ENCODE measurements at places on chromosomes 4 and X.

DNA sequence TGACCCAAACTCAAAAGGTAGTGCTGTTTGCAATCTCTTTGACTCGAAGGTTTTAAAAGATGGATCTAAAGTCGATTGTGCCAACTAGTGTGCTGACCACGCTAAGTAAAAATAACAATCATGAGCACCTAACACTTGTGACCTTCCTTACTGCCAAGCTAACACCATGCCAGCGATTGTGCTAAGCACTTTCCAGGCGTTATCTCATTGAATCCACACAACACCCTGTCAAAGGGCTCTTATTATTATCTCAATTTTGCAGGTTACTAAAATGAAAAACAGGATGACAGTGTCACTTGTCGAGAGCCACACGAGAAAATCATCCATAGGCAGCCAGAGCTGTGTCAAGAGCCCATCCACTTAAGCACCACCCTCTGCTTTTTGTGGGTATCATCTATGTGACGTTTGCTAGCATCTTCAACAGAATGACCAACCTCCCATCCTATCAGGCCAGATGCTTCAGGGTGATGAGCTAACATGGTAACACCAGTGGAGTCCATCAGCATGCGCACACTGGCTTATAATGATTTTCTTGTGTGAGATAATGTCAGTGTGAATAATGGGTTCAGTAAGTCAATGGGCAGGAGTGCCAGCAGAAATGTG lies 893 bp upstream of the GAB3 start:
- no peak for DNase-seq

- no peak for DNase-seq
Observed at GRCh38 chr4:19514276-19515070, 737.2 kb upstream of the SLIT2 start.

DNA sequence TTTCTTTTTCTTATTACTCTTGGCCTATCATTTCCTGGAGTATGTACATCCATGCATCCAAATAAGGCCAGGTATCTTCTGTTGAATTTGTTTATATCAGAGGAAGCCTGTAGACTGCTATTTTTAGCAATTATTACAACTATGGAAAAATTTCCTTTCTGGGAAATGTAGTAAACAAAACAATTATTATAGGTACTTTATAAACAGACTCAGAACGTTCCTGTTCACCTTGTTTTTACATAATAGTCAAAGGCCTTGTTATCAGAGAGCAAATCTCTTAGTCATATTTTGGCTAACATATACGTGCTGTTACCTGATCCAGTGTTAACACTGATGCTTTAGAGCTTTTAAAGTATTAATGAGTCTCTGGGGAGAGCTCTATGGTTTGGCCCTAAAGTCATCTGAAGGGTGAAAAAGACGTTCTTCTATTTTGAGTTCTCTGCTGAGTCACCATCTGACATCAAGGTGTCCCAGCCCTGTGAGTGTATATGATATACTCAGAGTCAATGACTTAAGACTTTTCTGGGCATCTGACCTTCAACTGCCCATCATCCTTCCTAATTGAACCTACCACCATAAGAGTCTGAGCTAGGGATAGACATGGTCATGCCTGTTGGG lies 7.3 kb downstream of the SPARCL1 start:
- DNase-seq: no peak

- no peak for DNase-seq
Observed at GRCh38 chr4:54902976-54903375, 222.4 kb downstream of the KDR start.

- no peak for DNase-seq
Observed at GRCh38 chrX:73490661-73491060, 43.8 kb downstream of the CDX4 start.

DNA sequence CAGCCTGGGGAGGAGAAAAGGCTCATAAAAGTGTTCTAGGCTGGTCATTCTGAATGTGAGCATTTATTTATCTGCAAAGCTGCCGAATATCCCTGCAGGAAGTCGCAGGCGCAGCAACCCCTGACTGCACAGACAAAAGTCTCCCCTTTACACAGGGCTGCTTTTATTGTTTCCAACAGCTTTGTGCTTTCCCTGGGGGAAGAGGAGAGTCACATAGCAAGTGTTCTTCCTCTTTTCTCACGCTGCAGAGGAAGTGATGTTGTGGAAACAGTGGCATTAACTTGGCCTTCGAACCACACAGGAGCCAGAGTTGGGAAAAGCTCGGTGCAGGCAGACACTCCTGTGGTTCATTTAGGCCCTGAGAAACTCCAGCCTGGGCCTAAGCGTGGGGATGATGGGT lies 81.5 kb upstream of the BCOR start:
- DNase-seq: no peak

DNA sequence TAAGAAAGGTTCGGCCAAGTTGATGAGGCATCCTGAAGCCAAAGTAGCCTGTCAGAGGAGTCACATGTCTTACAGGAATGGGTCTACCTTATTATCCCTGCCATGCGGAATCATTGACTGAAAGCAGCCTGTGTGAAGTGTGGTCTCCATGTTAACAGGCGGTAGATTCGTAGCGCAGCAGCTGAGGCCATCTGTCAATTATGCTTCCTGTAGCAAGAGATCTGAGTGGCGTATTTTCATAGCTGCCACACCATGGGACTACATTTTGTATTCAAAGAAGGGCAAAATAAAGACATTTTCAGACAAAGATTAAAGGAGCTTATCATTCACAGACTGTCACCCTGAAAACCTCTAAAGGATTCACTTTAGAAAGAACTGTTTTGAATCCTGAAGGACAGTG lies 11.2 kb upstream of the MED14 start:
- DNase-seq: no peak

All from activated CD8-positive, alpha-beta memory T cell treated with anti-CD3 and anti-CD28 coated beads, Interleukin-2, amount 50 U/mL, for 48 hours (primary cell).